ENCODE measurements at places on chromosomes 7 and 10. TPM values are rescaled to one million over a fixed set of nuclear protein-coding genes. Genes with fewer than 3 reads are reported as not detected.

The MEOX2 gene
- total RNA-seq: not detected

The PITRM1 gene
- 132 TPM for total RNA-seq

The CRYGN gene
- not detected for total RNA-seq

The MEPCE gene
- total RNA-seq: 49.7 TPM

The AKR1C8 gene
- total RNA-seq: not detected

The HABP2 gene
- 0.72 TPM for total RNA-seq

The THSD7A gene
- total RNA-seq: 0.20 TPM

Measured in Caki2 (cell line).